AG10803 (cell line): ENCODE measurements at places on chromosomes 7 and 10.

DNA sequence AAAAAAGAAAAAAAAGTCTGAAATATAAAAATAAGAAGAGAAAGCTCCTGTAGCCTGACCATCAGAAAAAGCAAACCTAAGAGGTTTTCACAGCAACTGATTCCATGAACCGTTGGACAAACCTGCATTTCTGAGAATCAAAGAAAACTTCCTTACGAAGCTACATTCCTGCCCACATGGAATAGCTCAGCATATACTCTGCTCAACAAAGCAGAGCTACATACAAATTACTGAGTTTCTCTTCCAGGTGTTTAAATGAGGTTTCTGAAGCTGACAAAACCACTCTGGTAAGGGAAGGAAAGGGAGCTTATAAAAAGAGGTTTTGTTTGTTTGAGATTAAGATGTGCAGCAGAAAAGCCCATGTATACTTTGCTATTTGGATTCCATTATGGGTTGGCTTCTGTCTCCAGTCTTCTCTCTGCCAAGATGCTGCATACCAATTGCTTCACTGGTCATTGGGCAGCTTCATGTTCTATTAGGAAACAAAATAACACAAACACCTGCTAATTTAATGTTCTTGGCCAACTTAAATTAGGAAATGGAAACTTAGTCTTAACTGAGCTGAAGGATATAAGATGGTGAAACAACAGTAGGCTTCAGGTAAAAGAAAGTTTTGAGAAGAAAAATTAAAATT is 314.1 kb downstream of the LRRTM3 start:
- no peak for DNase-seq

GRCh38 chr7:129713544-129713943 is 102.0 kb downstream of the NRF1 start:
- DNase-seq = no peak

GRCh38 chr10:47077386-47077785 is 166.2 kb downstream of the PTPN20 start:
- no peak for DNase-seq

- no peak for DNase-seq
These were observed 11.1 kb upstream of the DNMBP start for GRCh38 chr10:100020886-100021253.

DNA sequence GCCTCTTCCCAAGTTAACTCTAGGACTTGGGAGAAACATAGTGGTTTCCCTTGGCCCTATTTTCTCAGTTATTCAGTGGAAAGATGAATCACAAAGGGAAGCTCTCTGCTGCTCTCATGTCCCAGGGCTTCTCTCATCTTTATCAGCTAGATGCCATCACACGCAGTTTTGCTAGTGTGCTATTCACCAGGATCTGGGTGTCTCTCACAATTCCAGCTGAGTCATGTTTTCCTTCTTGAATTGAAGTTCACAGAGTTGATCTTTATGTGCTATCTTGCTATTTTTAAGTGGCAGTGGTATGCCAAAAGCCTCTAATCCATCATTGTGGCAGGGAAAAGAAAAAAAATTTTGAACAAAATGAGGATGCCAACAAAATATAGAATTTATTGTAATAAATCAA is 101.3 kb downstream of the TWIST1 start:
- peak; percentile 17 for DNase-seq

GRCh38 chr7:100477871-100478267 is 1.1 kb downstream of the TSC22D4 start:
- no peak for DNase-seq

- DNase-seq = no peak
These were observed at the start of gene NT5C3A for GRCh38 chr7:33062023-33062781. Gene NT5C3A, minus strand, starts transcription at chr7:33062776. Its CDS starts 71 bp downstream, at chr7:33062705.

- no peak for DNase-seq
These were observed 326.5 kb downstream of the PARD3 start for GRCh38 chr10:34488476-34489130.

GRCh38 chr10:97515271-97515978 is 16.7 kb downstream of the UBTD1 start:
- no peak for DNase-seq

DNA sequence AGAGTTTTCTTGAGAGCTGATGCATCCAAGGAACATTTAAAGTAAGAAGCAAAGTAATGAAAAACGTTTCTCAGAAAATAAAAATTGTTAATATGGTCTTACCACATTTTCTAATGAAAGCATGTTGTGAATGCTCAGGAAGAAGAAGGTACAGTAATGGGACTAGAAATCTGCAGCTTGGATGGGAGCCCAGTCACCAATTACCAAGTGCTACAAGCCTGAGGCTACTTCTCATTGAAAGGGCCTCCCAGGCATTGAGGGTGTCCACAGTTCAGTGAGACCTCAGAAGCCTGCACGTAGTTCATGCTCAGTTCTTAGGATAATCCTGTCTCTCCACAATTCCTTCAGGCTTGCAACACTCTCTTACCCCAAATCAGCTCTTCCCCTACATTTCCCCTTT is 17.6 kb downstream of the PTN start:
- DNase-seq = no peak

GRCh38 chr7:134355927-134356326 is 39.2 kb upstream of the SLC35B4 start:
- peak; percentile 85 for DNase-seq

GRCh38 chr7:30468791-30469190 is 9.8 kb downstream of the NOD1 start:
- peak; percentile 90 for DNase-seq

DNA sequence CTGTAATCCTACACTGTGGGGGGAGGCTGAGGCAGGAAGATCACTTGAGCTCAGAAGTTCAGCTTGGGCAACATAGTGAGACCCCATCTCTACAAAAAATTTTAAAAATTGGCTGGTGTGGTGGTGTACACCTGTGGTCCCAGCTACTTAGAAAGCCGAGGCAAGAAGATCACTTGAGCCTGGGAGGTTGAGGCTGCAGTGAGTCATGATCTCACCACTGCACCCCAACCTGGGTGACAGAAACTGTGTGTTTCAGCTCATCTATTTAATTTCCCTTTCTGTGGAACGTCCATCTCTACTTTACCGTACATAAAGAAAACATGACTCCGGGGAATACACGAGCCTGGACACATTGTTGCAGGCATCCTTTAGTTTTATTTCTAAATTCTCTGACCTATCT is 354.6 kb upstream of the PLXDC2 start:
- DNase-seq = no peak

DNA sequence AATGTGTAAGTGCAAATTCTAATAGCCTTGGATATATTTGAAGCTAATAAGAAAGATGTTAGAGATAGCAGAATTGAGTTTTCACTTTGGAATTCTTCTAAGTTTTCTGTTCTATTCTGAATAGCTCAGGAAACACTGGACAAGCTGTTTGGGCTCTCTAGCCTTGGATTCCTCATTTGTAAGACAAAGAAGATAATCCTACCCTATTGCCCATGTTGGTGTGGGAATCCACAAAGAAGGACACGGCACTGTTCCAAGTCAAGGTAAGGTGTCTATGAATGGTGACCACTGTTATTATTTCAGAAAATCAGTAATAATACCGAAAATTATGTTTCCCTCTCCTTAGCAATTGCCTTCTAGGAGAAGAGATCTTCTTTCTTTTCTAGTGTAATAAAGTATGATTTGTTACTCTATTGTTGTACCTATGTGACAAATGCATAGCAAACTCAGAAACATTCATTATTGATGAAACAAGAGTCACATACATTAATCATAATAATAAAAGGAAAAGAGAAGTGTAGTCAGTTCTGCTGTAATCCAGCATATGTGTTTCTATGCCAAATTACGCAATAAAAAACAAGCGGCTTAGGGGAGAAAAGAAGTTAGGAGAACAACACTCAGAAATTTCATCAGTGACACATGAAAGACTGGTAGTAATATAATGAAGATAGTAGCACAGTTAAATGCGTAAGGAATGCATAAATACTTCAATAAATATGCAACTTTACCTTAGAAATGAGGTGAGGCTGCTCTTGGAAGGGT is 1012.3 kb upstream of the PHF14 start:
- no peak for DNase-seq

GRCh38 chr7:151968357-151968756 is 12.1 kb downstream of the GALNTL5 start:
- DNase-seq = no peak

DNA sequence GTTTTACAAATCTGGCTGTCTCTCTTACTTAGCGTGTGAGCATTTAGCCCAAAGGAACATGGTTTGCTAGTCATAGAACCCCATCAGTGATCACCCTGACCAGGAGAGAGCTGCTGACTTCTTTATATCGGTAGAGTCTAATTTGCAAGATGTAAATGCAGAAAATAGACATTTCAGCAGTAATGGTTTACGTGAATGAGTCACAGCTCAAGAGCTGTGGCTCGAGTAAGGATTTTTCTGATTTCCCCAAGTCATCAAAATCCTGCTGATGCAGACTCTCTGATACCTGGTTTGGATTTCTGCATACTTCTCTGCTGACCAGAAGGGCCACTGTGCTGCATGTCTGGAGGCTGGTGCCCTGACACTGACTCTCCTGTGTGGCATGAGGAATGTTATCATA is 25.7 kb downstream of the NUB1 start:
- no peak for DNase-seq

- no peak for DNase-seq
These were observed 596.3 kb downstream of the PTPRN2 start for GRCh38 chr7:157991351-157991750.

DNA sequence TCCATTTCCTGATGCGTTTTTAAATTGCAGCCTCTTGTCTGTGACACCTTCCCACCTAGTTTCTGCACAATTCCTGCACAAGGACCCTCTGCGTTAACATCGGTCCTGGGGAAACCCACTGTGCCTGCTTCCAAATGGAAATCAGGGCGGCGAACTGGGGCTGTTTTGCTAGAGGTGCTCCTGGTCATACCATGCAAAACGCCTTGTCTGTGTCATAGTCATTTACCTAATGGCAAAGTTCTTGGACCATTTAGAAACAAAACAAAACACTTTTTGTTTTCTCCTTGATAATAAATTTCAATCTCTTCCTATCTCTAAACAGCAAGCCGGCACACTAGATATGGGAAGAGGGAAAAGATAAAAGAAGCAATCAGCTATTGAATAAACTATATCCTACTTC is 206.9 kb upstream of the KLF14 start:
- DNase-seq = no peak

DNA sequence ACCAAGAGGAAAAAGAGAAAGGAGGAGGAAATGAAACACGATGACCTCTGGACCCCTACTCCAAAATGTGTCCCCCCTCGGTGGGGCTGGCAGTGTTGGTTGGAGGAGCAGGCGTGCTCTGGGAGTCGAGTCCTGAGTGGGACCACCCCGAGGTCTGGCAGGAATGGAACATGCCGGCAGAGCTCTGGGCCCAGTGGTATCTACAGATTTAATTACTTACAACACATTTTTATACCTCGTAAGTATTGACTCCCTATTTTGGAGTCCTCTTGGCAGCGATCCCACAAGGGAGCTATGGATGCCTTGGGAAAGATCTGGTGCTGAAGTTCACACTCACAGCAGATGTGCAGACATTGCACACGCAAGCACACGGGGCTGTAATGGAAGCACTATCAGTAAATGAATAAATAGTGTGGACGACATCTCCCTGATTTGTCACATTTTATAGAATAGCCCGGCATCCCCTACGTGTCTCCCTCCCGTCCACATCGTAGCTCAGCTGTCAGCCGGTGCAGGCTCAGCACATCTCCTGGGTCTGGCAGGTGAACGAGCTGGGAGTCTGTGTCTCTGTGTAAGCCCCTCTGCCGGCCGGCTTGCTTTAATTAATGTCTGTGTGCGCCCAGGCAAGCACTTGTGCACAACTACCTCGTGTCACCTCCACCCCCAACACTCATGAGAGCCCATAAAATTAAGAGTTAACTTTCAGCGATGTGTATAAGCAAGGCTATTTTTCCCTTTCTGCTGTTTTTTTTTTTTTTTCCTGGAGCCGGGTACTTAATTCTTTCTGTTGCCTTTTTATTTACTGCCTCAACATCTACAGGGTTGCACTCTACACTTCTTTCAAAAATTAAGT is 603.2 kb downstream of the LRMDA start:
- no peak for DNase-seq

GRCh38 chr7:139745678-139746143 is 32.1 kb downstream of the HIPK2 start:
- peak; percentile 12 for DNase-seq

GRCh38 chr10:103808780-103809179 is 46.6 kb downstream of the SH3PXD2A start:
- DNase-seq = no peak

GRCh38 chr7:50166997-50167965 is 74.2 kb upstream of the ZPBP start:
- no peak for DNase-seq

GRCh38 chr7:45601094-45601493 is 26.9 kb downstream of the ADCY1 start:
- no peak for DNase-seq

GRCh38 chr10:69220041-69220451 is at the start of gene HKDC1:
Gene HKDC1, plus strand, starts transcription at chr10:69220332. Its CDS starts 104 bp downstream, at chr10:69220436.
- DNase-seq = no peak

- no peak for DNase-seq
These were observed 9.3 kb downstream of the EVX1 start for GRCh38 chr7:27251652-27252590.

- DNase-seq = no peak
These were observed 274.6 kb downstream of the TNS3 start for GRCh38 chr7:47307311-47307710.

- DNase-seq = peak; percentile 49
These were observed 79.3 kb downstream of the INSYN2A start for GRCh38 chr10:127117125-127117524.

DNA sequence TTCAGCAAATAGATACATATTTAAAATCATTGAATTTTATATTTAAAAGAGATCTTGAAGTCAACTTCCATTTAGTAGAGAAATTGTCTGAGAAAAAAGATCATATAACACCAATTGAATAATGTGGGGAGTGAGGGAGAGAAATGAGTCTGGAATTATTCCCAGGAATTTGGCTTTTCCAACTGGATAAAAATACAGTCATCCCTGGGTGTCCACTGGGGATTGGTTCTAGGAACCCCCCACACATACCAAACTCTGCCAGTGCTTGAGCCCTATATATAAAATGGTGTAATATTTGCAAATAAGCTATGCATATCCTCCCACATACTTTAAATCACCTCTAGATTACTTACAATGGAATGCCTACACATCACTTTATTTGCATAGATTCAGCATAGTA is 162.8 kb upstream of the SEMA3C start:
- peak; percentile 13 for DNase-seq
